ENCODE measurements at places on chromosomes 2 and 18.
A peak's percentile ranks its signal among the peaks of the same experiment; 100 is the strongest.

GRCh38 chr2:101420623-101421022, 33.3 kb upstream of the CREG2 start:
- DNase-seq = no peak

DNA sequence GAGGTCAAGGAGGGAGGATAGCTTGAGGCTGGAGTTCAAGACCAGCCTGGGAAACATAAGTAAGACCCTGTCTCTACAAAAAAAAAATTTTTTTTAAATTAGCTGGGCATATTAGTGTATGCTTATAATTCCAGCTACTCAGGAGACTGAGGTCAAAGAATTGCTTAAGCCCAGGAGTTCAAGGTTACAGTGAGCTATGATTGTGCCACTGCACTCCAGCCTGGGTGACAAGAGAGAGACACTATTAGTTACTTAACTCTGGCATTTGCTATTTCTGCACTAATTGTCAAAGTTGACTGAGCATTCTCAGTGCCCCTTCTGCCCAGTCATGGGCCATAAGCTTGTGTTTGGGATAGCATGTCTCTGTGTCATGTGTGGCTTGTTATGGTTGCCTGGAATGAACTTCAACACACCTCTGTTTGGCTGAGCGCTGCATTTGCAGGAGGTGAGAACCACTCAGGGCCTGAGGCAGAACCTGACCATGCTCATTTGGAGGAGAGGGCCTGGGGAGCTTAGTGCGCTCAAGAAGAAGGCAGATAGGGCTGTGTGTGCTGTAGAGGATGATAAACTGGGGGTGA, 77.7 kb downstream of the SH3RF3 start:
- DNase-seq = no peak

GRCh38 chr2:29166242-29167039, 51.2 kb downstream of the CLIP4 start:
- DNase-seq = no peak

DNA sequence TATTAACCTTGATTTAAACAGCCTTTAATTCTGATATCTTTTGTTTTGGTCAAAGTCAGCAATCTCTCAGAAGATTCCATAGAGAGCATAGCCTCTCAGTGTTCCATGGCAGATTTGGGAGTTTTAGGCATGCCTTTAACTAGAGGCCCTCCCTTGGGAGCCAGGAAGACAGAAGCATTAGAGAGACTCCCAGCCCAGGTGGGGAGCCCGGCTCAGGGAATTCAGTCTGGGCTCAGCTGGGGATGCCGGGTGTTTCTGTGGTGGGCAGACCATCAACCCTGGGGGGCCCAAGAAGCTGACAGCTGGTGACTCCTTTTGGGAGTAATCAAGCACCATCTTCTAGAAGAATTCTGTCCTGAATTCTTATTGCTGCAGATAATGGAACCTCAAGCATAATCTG, 99.7 kb upstream of the CELF4 start:
- no peak for DNase-seq

GRCh38 chr2:42860319-42861094, 68.1 kb upstream of the HAAO start:
- DNase-seq = no peak

DNA sequence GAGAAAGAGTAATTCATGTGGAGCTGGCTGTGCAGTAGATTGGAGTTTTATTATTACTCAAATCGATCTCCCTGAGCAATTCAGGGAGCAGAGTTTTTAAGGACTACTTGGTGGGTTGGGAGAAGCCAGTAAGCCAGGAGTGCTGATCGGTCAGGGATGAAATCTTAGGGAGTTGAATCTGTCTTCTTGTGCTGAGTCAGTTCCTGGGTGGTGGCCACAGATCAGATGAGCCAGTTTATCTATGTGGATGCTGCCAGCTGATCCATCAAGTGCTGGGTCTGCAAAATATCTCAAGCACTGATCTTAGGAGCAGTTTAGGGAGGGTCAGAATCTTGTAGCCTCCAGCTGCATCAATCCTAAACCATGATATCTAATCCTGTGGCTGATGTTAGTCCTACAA, 17.0 kb upstream of the UGT1A8 start:
- DNase-seq = no peak

DNA sequence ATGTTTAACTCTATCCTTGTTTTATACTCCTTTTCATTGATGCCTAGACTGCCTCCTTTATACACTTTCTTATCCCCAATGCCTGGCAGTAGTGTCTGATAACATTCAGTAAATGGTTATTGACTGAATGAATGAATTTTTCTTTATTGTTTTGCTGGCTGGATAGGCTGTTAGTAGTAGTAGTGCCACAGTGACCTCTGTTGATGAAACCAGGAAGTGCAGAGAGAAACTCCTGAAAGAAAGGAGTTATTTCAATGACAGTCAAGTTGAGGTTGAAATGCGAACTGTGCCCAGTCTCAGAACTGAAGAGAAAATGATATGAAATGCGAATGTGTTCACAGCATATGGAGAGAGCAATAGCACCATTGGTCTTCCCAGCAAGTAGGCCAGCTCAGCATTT, 26.8 kb upstream of the SLC9A2 start:
- DNase-seq = peak; percentile 43

DNA sequence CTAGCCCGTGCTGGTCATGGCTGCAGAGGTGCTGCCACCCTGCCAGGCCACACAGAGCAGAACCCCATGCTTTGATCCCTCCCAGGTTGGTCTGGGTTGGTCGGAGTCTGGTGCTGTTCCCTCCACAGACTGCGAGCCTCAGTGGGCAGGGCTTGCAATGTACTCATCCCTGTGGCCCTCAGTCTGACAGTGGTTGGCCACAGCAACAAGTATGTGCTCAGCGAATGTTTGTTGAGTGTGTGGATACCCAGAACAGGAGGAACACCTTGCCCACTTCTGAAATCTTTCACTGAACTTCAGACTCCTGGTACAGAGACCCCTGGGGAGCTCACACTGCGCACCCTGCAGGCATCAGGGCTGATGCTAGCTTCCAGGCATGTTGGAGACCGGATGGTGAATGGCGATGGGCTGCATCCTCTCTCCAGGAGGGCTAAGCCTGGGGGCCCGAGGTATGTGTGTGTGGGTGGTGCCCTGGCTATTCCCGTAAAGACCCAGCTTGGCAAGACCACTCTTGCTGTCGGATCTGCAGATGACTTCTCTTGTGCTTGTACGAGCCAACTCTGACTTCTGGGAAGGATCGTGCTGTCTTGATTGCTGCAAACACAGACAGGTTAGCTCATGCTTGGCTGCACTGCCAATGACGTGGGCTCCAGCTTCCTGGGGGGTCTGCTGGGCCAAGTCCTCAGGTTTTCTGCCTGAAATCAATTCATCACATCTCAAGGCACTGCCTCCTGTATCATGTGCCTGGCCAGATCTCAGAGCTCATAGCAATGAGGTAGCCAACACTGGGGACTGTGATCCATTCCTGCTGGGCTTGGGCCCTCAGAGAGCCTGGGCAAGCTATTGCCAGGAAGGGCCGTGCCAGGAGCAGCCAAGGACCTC, 43.7 kb downstream of the RHOB start:
- no peak for DNase-seq

- DNase-seq = peak; percentile 72
Observed at GRCh38 chr2:105545730-105546627, 147.1 kb upstream of the FHL2 start.

DNA sequence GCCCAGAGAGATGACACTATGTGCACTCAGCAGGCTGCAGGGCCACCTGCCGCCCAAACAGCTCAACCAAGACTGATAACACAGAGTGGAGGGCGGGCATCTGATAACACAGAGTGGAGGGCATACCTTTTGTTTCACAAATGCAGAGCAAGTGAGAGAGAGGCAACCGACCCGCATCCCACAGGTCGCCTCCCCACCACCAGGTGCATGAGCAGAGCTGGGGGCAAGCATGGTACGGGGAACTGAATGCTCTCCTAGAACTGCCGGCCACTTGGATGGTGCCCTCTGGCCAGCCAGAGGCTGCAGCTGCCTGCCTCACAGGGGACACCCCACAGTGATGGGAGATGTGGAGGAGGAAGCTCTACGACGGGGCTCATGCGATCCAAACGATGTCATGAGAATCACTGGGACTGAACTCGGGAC, 49.5 kb downstream of the ANO7 start:
- DNase-seq = no peak

DNA sequence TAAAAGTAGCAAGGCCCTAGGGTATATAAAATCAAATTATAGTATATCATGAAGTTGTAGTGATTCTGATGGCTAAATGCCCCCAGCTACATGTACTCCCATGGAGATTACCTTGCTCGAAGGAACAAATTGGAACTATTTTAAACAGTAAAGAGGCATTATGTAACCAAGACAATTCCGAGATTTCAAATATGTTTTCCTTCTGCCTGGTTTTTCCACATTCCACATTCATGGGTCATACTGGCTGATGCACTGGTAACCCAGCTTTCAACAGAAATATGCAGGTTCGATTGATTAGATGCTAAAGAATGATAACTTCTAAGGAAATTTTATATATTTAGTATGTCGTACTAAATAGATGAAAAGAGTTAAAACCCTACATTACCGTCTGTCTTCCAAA, 62.3 kb upstream of the MGAT4A start:
- DNase-seq = no peak

DNA sequence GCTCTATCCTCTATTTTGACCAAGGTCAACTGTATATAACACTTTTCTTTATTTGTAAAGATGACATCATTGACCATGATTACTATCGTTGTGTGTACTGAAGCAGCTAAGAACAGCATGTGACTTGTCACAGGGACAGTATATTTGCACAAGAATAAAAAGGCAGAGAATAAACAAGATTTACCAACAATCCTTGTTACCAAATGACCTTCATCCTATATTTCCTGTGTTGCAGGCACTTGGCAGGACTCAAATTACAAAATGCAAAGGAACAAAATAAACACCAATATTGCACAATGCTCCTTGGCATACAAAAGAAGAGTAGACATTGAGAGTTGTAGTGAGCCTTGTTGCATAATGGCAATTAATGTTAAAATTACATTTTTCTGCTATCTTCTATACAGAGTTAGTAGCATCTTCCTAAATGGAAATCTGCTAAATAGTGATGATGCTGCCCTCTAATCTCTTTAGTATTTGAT, 61.8 kb downstream of the RFTN2 start:
- no peak for DNase-seq

DNA sequence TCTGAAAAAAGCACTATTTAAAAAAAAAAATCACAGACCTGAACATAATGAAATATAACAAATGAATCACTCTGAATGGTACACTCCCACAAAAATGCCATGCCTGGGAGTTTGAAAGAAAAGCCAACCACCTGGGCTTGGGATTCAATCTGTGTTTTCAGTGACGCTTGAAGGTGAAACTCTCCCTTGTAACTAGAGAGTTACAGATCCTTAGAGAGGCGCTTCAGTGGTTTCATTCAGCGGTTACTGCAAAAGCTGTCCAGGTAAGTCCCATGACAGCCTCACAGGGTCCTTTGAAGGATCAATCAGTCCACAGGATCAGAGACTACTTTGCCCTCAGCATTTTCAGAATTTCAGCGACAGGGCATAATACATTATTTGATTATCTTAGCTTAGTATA, 627.3 kb downstream of the IRS1 start:
- DNase-seq = no peak

DNA sequence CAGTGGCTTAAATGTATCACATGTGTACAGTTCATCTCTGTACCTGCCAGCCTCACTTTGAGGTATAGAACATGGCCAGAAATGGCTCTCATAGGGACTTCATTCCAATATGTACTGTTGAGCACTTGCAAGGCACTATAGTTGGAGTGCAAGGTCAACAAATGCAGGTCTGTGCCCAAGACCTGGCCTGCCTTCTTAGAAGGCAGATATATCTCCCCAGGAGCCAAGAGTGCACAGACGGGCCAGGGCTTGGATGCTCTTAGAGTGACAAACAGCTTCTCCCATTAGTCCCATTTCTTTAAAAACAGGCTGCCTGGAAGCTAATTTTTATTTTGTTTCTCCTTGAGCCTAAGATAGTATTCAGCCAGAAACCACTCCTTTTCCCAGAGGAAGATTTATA, 7.3 kb downstream of the TEX261 start:
- DNase-seq = no peak

GRCh38 chr2:150076281-150076680, 411.2 kb downstream of the RND3 start:
- no peak for DNase-seq

- DNase-seq = no peak
Observed at GRCh38 chr18:21203126-21203525, 38.9 kb upstream of the GREB1L start.

DNA sequence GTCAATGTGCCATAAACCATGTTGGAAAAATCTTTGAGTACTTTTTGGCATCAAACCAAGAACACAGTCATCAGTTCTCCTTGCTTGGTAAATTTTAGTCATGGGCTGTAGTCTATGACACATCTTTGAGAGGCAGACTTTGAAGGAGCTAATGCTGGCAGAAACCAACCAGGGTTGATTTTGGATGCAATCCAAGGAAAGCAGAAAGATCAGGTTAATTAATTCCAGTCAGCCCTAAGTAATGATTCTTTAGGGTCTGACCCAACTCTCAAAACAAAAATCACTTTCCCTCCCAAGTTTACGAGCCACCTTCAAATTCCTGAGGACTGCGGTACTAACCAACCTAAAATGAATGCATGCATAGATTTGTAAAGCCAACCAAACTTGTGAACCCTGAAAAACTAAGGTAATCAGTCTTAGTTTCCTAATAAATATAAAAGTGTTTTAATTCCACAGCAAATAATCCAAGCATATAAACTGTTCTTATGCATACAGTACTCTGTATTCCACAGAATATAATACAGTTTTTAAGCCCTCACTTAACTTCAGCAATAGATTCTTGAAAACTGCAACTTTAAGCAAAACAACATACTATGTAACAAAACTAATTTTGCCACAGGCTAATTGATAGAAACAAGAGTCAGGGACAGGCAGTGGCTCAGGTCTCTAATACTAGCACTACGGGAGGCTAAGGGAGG, 22.0 kb downstream of the AP1S3 start:
- DNase-seq = no peak

DNA sequence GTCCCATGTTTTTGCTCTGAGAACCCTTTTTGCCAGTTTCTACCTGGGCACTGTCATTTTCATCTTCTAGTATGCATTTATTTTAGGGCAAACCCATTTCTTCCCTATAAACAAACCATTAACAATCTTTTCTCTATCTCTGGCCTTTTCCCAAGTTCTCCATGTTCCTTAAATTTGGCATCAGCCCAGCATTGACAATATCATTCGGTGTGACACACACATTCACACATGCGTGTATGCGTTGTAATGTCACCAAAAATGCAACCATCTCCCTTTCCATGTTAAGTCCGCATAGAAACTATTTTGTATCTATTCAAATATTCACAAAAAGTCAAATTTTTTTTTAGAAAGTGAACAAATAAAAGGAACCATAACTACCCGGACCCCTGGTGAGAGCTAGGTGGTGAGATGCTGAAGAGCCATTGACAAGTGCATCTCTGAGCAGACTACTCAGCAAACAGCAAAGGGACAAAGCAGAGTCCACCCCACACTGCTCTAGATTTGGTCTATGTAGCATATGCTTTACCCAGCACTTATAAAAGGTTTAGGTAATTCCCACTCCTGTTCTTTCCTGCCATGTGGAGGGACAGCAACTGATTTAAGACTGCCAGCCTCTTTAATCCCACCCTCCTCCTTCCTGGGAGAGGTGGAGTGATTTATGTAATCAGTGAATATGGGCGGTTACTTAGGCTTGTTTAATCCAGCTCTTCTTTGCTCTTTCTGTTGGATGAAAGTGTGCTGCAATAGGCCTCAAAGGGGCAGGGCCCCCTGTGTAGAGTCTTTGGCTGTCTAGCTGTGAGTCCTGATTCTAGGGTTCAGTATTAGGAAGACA, 124.1 kb downstream of the METTL8 start:
- no peak for DNase-seq

GRCh38 chr2:11071211-11071610, 84.1 kb upstream of the SLC66A3 start:
- DNase-seq = no peak
